Inflammatory macrophage treated with lipopolysaccharide for 4 hours (primary cell): ENCODE measurements at places on chromosomes 3 and 15.

GRCh38 chr15:68464448-68465090 lies 32.6 kb upstream of the ITGA11 start:
- no peak for DNase-seq

GRCh38 chr3:31932990-31933389 lies 48.1 kb downstream of the OSBPL10 start:
- DNase-seq = no peak

DNA sequence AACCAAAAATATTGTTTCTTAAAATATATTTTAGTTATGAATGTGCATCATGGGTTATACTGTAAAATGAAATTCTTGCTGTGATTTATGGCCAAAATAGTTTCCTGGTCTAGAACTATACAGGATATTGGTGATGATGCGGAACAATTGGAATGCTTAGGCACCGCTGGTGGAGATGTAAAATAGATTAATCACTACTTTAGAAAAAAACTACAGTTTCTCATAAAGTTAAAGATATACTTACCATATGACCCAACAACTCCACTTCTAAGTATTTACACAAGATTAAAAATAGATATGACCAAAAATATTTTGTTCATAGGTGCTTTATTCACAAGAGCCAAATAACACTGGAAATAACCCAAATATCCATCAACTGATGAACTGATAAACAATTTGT lies 126.7 kb downstream of the TUSC7 start:
- no peak for DNase-seq

- DNase-seq = no peak
These were observed 67.0 kb downstream of the PEAK1 start for GRCh38 chr15:77352887-77353286.

DNA sequence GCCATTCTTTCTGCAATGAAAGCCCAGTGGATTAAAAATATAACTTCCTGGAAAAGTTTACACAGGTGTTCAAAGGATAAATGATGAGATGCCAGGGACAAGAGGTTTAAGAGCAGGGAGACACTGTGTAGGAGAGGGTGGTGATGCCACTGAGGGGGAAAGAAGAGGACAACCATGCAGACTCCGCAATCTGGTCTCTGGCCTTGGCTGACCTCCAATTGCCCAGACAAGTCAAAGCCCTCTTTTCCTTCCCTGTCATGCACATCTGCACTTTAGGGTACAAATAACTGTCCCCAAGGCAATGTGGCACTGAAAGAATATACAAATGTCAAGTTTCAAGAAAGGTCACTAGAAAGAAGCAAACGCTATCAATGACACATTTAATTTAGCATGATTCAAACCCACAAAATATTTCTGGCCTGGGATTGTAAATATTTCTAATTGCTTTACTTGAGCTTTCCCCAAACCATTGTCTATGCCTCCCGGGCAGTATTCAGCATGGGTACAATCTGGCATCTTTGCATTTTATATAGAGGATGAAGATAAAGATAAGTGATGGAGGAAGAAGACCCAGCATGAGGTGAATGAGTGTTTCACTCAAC lies 319.4 kb downstream of the PLCL2 start:
- DNase-seq = no peak

- no peak for DNase-seq
These were observed 59.8 kb upstream of the PRTG start for GRCh38 chr15:55802600-55803376.
